Activated T-helper 1 cell treated with anti-CD3 and anti-CD28 coated beads, Interleukin-2, amount 50 U/mL, for 16 hours (primary cell): ENCODE measurements at places on chromosomes 16 and 17.

- DNase-seq: no peak
These were observed 146.9 kb downstream of the ANKFN1 start for GRCh38 chr17:56300144-56300543.

DNA sequence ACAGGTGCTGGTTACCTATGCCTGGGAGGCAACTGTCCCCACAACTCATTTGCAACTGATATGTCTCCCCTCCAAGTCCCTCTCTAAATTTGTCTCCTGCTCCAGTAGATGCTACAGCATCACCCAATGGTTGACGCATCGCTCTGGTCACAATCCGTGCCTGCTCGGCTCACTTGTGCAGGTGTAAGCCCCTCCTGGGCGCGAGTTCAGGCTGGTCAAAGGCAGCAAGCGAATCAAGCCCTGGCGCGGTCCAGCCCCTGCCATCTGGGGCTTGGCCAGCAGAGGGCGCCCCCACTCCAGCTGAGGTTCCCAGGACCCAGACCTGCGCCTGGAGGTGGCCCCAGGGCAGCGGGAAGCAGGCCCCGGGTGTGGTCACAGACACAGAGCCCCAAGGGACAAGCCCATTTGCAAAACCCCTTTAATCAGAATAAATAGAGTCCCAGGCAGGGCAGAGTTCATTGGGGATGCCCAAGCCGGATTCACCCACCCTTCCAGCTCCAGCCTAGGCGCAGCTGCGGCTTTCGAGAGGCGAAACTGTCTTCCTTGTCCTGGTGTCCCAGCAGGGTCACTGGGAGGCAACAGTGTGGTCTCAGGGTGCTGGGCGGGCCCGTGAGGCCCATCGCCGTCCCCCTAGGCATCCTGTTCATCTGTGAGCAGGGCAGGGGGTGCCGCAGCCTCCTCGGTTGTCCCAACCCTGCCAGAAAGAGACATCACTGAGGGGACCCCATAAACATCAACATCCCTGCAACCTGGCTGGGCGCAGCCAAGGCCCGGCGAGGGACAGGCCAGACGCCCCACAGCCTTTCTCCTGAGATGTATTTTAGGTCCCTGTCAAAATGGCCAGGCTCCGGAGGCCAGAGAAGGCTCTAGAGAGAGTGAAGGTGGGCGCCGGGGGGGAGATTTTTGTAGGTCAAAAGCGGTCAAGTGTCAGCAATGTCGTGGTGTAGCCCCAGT lies 15.8 kb downstream of the TMC6 start:
- DNase-seq: peak; percentile 75

DNA sequence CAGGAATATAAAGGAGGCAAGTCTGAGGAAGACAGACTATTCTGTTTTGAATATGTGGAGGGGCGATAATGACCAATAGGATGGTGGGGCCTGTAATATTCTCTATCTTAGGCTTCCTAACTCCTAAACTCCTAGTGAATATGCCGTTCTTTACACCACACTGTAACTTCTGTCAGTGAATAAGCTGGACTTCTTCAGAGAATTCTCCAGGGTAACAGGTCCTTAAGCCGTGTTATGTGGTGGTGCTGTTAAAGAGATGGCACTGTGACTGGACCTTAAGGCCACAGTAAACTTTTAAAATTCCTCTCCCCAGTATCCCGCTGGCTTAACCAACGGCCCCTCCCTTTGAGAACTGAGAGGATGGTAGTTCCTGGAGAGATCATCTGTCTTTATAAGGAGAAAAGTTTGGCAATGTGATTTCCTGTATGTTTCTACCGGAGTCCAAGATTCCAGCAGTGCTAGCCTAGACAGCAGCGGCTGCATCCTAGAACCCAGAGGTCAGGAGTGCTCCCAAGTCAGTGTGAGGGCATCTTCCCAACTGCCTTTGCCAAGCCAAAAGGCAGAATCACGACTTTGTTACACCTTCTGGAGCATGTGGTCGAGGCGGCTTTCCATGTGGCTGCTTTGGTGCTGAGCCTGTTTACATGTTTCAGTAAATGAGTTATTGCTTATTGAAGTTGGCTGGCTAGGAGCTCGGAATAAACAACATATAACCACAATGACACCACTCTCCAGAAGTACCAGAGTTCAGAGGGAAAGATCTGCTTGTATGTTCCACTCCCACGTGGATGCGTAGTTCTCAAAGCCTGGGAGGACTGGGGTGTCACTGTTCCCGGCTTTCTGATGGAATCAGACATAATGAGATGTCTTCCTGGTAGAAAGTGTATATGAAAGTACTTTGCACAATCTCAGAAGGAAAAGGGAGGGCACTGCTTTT lies 41.0 kb downstream of the TUBD1 start:
- no peak for DNase-seq

GRCh38 chr17:70070305-70071027 lies 4.6 kb upstream of the KCNJ16 start:
- DNase-seq: no peak

- no peak for DNase-seq
These were observed 21.8 kb downstream of the ACSM1 start for GRCh38 chr16:20675488-20676267.

GRCh38 chr16:65545413-65545956 lies 423.6 kb upstream of the CDH11 start:
- no peak for DNase-seq

GRCh38 chr16:56266641-56267607 lies 75.6 kb downstream of the GNAO1 start:
- DNase-seq: no peak

GRCh38 chr16:12837756-12838155 lies 34.1 kb upstream of the CPPED1 start:
- DNase-seq: no peak

DNA sequence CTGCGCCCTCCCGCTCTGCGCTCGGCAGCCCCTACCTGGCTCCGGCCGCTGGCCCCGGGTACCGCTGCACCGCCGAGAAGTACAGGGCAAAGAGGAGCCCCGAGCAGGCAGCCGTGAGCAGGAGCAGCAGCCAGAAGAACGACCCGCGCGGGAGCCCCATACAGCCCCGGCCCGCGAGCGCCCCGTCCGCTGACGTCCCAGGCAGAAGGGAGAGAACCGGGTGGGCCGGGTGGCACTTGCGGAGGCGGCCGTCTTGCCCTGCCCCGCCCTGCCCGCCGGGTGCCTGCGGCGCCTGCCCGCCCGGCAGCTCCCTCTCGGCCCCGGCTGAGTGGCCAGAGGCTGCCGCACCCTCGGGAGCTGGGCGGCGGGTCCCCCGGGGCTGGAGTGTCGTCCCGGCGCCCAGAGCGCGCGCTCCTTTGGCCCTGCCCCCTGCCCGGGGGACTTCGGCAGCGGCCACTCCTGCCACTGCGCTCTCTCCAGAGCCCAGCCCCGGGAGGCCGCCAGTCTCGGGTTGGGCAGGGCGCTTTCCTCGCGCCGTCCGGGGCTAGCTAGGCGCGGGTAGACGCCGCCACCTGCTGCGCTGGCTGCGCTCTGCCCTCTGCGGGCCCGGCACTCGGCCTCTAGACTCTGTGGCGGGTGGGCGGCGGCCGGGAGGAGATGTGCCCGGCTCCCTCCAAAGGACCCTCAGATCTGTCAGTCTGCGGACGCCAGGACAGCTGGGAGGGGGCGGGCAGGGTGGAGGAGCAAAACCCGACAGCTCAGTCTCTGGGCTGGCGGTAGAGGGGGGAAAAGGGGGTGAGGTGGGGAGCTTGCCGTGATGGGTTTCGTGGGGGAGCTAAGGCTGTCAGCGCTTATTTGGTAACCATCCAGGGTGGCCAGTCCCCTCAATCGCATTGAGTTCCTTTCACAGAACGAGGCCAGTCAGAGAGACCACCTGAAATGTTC lies at the start of gene ST6GALNAC2:
ST6GALNAC2 (minus strand) TSS at position 212 of the 945 bp plus-strand sequence; CDS start at position 160, 52 bp downstream.
- no peak for DNase-seq

GRCh38 chr17:73444021-73444420 lies 132.2 kb upstream of the CDC42EP4 start:
- no peak for DNase-seq

DNA sequence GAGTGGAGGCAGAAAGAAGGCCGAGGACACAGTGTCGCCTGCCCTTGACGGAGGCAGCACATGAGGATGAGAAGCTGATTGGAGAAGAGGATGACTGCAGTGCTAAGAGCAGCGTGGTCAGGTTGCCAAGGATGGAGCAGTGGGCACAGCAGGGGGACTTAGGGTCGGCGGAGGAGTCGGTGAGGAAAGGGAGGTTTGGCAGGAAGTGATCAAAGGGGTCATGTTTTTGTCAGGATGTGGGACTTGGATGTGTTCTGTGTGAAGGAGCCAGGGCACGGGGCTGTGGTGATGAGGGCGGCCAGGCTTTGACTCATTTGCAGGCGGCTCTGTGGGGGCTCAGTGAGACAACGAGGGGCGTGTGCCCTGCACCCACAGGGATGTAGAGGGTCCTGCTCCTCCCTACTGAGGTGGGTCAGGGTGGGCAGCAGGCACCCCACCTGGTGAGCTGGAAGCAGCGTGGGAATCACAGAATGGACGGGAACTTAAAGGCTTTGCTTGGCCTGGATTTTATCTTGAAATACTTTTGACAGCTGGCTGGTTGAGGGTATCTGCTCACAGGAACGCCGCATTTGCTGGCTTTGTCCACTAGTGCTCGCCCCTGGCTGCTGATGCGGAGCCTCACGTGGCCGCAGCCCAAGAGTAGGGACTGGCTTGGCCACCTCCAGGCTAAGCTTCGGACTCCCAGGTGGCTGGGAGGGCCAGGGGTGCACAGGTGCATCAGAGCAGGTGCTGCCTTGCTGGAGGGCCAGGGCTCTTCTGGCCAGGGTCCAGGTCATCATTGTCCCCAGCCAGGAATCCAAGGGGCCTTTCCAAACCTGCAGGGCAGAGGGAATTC lies 6.0 kb downstream of the MPG start:
- DNase-seq: no peak
